ENCODE measurements at places on chromosomes 2 and 18.

DNA sequence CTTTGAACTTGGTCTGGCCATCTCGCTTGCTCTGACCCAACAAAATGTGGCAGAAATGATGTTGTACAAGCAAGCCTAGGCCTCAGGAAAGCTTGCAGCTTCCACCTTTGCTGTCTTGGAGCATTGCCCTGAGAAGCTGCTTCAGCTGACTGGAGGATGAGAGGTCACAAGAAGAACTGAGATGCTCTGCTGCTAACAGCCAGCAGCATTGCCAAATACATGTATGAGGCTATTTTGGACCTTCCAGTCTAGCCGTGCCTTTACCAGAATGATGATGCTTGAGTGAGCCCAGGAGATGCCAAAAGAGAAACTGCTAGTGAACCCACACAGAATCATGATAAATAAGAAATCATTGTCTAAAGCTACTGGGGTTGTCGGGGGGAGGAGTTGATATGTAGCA, 13.2 kb upstream of the ITGAV start:
- DNase-seq, result no peak

DNA sequence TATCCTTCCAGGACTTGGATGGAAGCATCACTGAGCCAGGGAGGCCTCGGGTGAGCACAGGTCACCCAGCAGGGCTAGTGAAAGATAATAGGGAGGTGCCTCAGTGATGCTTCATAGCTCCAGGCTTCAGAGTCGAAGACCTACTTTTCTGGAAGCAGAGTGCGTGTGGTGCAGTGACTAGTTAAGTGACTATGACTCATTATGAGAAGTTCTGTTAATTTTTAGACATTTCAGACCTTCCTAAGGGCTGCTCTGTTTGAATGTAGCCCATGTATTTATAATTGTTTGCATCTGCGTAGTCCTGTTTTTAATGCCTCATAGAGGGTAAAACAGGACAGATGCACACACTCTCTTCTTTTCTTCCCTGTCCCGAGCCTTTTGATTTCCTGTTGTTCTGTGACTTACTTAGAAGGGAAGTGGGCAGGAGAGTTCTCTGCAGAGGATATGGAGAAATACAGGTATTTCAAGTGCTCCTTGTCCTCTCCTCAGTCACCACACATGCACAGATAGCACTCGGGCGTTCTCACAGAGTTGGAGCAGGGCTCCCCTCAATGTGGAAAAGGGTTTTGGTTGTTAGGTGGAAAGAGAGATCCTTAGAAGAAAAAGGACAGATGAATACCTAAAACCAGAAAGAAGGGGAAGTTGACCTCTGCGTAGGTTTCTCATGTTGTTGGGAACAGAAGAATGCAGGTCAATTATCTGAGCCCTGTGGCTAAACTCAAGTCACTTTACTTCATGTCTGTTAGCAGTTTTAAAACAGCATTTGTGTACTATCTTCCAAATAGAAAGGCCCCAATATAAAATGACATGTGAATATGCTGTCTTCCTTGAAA, 34.7 kb downstream of the RALB start:
- DNase-seq, result no peak

- DNase-seq, result no peak
These were observed 284.3 kb upstream of the CXCR4 start for GRCh38 chr2:136402281-136402680.

DNA sequence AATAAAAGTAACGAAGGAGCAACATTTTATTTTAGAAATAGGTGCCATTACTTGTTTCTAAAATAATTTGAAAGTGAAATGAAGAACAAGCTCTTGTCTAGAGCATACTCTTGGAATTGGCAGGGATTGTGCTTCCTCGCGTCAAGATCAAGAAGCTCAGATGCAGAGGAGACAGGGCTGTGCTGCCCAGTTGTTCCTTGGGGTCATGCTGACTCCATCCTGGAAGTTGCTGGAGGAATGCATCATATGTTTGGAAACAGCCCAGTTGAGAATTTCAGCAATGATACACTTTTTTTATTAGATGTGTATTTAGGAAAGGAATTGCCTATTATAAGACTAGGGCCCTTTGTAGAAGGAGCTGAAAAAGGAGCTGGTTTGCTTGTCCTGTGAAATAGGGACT, 17.2 kb downstream of the LTBP1 start:
- no peak for DNase-seq

- DNase-seq, result no peak
These were observed 6.1 kb downstream of the ZFP36L2 start for GRCh38 chr2:43220229-43220751.

DNA sequence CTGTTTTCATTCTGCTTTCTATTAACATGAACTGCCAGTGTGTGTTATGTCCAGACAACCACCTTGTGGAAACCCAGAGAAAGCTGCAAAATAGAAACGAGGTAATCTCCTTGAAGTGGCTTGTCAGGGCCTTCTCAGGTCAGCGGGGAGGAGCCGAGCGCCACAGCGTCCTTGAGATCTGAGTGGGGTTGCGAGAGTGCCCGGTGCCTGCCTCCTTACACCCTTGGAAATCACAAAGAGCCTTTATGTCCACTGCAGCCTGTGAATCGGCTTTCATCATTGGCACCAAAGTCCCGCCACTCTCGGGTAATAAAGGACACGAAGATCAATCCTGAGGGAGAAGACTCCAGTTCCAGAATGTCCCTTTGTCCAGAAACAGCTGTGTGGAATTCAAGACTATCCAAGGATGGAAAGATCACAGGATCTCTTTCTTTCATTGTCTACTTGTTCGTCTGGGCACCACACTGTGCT, 135.2 kb downstream of the HRH4 start:
- no peak for DNase-seq

GRCh38 chr18:48750485-48751175, 200.1 kb downstream of the SMAD7 start:
- DNase-seq, result no peak

DNA sequence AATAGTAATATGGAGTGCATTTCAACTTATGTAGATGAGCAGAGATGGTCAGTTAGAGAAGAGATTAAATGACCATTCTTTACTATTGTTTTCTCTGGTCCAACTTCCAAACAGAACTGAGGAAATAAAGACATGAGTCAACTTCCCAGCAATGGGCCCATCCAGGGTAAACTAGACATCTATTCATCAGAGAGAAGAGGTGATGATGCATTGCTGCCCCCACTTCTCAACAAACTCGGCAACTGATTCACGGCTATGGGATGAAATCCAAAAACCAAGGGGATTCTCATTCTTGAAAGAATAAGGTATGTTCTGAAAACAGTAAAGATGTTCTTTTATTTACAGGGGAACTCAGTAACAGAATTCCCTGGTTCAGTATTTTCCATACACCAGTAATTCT, 190.7 kb downstream of the RDH14 start:
- no peak for DNase-seq

DNA sequence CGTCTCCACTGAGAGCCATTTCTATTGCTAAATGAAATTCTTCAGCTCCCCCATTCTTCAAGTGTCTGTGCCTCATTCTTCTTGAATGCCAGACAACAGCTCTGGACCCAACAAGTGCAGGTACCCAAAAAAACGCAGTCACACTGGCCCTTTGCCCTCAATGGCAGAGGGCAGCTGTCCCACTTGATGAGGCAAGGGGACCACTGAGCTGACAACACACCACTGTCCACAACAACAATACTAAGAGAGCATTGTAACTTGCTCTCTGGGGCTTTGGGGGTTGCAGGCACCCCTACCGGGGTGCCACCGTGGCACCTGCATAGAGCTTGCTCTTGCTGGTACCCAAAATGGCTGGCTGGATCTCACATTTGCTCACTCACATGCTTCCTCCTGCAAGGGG, 827.0 kb upstream of the DDX18 start:
- DNase-seq, result no peak

DNA sequence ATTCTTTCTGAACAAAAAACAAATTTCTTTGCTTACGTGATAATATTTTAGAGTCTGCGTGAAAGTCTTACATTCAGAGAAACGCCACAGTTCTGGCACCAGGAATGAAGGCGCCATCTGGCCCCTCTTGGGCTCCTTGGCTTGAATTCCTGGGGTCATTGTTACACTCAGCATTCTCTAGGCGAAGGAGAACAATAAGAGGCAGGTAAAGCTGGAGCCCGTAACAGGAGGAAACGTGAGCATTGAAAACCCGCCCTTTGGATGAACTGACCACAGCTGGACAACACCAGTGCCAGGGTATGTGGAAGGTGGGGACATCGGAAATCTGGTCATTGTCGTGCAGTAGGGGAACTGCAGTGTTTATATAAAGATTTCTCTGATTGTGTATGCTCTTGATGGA, 144.8 kb downstream of the RNF152 start:
- no peak for DNase-seq

GRCh38 chr2:163401481-163401880, 334.3 kb downstream of the FIGN start:
- DNase-seq, result no peak

DNA sequence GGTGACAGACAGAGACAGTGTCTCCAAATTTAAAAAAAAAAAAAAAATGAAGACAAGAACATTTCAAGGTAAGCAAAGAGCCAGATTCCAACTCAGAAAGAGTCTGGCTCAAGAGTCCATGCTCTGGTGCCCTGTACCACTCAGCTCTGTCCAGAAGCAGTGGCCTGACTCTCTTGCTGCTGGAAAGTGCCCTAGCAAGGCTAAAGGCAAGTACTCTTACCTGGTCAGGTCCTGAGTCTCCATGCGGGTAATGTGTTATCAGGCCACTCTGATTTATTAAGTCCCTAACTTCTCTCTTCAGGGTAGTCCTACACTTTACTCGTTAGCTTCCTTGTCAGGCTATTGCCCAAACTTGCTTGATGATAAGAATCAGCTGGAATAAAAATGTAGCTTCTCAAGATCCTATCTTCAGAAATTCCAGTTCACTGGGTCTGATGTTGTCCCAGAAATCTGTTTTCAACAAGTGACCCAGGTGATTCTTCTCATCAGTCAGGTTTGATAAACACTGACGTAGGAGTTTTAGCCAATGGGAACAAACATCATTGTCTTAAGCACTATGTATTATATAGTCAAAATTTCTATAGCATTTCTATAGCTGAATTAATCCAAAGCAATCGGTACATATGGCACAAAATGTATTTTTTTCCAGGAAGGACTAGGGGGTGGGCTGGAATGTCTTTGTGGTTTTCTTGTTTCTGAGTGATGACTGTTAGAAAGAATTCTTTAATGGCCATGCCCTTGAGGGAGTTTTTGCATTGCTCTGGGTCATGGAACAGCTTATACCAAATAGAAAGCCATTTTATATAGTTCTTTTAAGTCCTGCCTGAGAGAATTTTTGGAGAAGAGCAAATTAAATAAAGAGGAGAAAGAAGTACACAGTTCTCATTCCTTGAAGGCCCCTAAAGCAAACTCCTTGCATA, 139.9 kb upstream of the DNMT3A start:
- no peak for DNase-seq

DNA sequence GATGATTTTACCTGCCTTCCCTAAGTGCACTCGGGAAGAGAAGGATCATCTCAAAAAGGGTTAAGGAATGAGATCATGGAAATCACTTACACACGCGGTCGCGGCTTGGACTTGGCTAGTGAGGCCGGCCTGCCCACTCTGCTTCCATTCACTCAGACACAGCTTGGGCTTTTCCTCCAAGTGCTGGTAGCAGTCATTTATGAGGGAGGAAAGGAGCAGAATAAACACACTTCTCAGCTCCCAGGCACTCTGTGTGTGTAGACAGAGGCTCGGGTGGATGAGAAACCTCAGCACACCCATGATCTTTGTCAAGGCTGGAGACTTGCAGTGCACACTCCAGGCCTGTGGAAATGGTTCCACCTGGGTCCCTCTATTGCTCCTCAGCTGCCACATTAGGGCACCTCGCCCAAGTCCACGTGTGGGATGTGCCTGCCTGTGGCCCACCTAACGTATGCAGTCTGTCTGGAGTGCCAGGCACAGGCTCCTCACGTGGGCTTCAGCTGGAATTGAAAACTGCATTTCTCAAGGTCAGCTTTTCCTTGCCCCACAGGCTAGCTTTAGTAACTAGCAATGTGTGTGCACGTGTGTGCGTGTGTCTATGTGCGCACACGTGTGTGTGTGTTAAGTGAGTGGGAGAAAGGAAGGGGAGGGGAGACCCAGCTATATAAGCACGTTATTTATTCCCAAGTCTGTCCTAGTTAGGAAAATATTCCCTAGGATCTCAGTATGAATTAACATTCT, 288.4 kb downstream of the SOX11 start:
- peak; percentile 65 for DNase-seq

- DNase-seq, result no peak
These were observed 13.0 kb downstream of the MCEE start for GRCh38 chr2:71117063-71117462.

DNA sequence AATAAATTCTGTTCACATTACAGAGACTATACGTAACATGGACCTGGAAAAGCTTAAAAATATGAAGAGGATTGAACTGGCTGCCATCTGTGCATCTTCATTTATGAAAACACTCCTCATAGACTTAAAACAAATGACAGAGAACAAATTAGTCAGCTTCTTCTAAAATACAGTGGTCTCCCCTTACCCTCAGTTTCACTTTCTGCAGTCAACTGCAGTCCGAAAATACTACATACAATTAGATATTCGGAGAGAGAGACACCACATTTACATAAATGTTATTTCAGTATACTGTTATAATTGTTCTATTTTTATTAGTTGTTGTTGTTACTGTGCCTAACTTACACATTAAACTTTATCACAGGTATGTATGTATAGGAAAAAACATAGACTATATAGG, 6.5 kb downstream of the RNF103 start:
- no peak for DNase-seq

DNA sequence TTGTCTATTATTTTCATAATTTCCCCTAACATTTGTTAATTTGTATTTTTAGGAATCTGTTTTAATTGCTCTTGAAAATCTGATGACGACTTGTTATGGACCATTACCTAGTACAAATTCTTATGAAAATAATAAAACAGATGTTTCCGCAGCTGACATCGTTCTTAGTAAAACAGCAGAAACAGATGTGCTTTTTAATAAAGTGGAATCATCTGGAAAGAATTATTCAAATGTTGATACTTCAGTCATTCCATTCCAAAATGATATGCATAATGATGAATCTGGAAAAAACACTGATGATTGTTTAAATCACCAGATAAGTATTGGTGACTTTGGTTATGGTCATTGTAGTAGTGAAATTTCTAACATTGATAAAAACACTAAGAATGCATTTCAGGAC, 69.9 kb downstream of the PMS1 start:
- DNase-seq, result no peak

- DNase-seq, result no peak
These were observed 545.8 kb downstream of the BCL11A start for GRCh38 chr2:60007671-60008070.

DNA sequence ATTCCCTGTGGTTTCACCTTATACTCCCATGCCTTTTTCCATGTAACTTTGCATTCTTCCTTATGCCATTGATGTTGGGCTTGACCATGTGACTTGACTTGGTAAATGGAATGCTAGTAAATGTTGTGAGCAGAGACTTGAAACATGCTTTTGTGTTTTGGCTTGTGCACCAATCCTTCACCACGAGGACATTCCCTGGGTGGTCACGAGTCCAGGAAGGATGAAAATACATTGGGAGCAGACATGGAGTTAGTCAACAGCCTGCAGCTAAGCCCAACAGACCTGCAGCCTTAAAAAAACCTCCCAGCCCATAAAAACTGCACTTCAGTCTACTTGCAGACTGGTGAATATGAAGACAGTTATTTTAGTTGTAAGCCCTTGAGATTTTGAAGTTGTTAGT, 116.5 kb upstream of the SPATS2L start:
- no peak for DNase-seq
